ENCODE measurements at places on chromosomes 2 and 18. TPM values are rescaled to one million over a fixed set of nuclear protein-coding genes. Genes with fewer than 3 reads are reported as not detected.

Gene ALPP
- total RNA-seq: not detected

Gene FAP
- 57.7 TPM for total RNA-seq

Gene IL1RL2
- not detected for total RNA-seq

Gene PLEKHH2
- 0.24 TPM for total RNA-seq

Gene TTR
- not detected for total RNA-seq

Gene CD226
- total RNA-seq: 0.16 TPM

Gene ANKRD62
- not detected for total RNA-seq

Gene FTCDNL1
- 2.8 TPM for total RNA-seq

Gene ANKRD44
- 6.0 TPM for total RNA-seq

Gene HRH4
- total RNA-seq: 0.13 TPM

Gene UBR3
- 59.6 TPM for total RNA-seq

Gene GKN1
- not detected for total RNA-seq

Gene DCDC2C
- not detected for total RNA-seq

Gene ZFP36L2
- total RNA-seq: 6.2 TPM

Gene CFC1
- total RNA-seq: not detected

Gene COL4A3
- 0.08 TPM for total RNA-seq

Gene TUBB8B
- not detected for total RNA-seq

Gene SKOR2
- total RNA-seq: not detected

Gene UGT1A3
- not detected for total RNA-seq

Gene PUM2
- 25.9 TPM for total RNA-seq

Gene TMEM247
- total RNA-seq: not detected

Gene CNTNAP5
- not detected for total RNA-seq

Gene AKAIN1
- not detected for total RNA-seq

Gene RMND5A
- total RNA-seq: 57.2 TPM

Gene MAB21L4
- total RNA-seq: not detected

Gene THSD7B
- total RNA-seq: not detected

Gene PSME4
- 51.5 TPM for total RNA-seq

Gene MC2R
- total RNA-seq: not detected

Gene CCDC150
- 7.6 TPM for total RNA-seq

Gene DNAJC5G
- not detected for total RNA-seq

Gene CHN1
- 43.0 TPM for total RNA-seq

Gene C1QL2
- 0.27 TPM for total RNA-seq
